ENCODE measurements at places on chromosomes 11 and 22. TPM values are rescaled to one million over a fixed set of nuclear protein-coding genes. Genes with fewer than 3 reads are reported as not detected.

DNA sequence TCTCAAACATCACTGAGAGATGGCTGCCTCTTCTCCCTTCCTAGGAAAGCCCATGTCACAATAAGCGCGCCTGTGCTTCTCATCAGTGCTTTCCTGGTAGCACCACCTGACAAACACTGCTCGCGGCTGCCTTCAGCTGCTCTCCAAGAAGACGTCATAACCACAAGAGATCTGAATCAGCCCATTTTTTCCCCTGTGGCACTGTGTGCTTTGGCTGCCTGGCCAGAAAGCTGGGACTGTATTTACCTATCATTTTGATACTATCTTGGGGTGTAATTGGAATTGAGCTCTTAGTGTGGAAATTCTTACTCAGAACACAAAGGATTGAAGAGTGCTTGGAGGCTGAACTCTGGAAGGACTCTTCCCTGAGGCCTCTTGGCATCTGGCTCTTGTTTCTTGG is 50.3 kb upstream of the EHF start:
- no peak for DNase-seq

DNA sequence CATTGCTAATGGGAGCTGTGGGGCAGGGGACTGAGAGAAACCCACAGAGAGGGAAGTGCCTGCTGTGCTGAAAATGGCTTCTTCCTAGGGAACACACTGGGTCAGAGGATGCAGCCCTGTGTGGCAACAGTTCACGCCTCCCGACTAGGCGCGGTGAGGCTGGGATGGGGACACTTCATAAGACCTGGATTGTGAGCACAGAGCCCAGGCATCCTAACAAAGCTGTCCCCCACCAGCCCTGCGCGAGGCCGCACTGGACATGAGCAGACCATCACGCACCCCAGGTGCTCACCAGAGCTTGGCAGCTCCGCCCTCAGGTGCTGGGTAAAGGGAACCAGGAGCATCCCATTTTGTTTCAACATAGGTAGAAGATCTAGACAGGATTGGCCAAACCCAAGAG is 1.8 kb upstream of the KRTAP5-4 start:
- DNase-seq, result no peak

DNA sequence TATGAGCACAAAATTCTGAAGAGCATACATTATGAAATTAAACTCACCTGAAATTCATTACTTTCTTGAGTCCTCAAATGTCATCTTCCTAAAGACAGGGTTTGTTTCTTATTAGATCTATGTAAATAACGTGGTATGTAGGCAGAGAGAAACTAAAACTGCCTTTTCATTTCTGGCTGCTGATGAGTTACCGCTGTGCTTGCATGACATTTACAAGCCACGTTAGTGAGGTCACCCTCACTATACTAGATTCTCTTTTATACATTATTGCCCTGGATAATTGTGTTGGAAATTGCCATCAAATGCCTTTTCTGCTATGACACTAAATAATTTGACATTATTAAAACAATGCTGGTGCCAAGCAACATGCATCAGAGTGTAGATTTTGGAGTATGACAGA is 748.3 kb upstream of the ANO3 start:
- no peak for DNase-seq

DNA sequence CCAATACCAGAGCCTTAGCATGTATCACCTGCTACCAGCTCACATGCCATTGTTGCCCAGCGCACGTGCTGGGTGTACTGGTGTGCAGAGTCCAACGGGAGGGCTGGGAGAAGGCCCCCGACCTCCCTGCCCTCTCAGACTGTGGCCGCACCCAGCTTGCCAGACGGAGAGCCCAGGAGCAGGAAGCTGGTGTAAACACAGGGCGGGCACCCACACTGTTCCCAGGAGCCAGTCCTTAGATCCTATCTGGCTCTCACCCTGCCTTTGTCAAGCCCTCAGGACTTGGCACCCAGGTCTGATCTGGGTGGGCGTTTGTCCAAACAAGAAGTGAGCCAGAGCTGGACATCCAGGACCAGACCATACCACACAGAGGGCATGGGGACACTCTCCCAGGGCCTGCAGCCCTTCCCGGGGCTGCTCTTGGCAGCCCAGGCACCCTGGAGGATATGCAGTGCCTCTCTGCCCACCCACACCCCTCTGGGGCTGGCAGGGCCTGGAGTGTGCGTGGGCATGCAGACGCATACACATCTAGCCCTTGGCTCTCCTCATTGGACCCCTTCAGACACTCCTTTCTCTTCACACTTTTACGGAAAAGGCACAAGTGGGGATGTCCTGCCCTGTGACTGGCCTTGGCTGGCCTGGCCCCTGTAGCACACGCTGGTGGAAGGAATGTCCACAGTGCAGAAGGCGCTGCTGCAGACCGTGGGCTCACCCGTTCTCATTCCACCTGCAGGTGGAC is 19.9 kb upstream of the CLDN5 start:
- DNase-seq, result no peak

- DNase-seq, result no peak
Observed at GRCh38 chr11:99979042-99979441, 708.0 kb upstream of the ARHGAP42 start.

- no peak for DNase-seq
Observed at GRCh38 chr22:25840167-25840566, 98.2 kb downstream of the MYO18B start.

Gene IGF2
- total RNA-seq, result 0.17 TPM

Gene AHNAK
- total RNA-seq, result 396 TPM

Gene OR51B5
- 0.17 TPM for total RNA-seq

Gene GLYATL1B
- total RNA-seq, result not detected

Gene ZNF215
- total RNA-seq, result 3.6 TPM

All from fibroblast of lung (primary cell).